ENCODE measurements at places on chromosomes 5 and 9. TPM values are rescaled to one million over a fixed set of nuclear protein-coding genes. Genes with fewer than 3 reads are reported as not detected.

The FXN gene
- total RNA-seq, result 19.1 TPM

The C1QTNF2 gene
- 0.47 TPM for total RNA-seq

The PCDHB14 gene
- total RNA-seq, result 0.70 TPM

The SOX30 gene
- total RNA-seq, result not detected

The TMEM174 gene
- not detected for total RNA-seq

The HTR4 gene
- total RNA-seq, result not detected

The MPDZ gene
- total RNA-seq, result 25.4 TPM

The CTNND2 gene
- 2.6 TPM for total RNA-seq

The PCDHGB2 gene
- total RNA-seq, result 0.77 TPM

The TBCA gene
- total RNA-seq, result 175 TPM

The NDUFB6 gene
- 38.2 TPM for total RNA-seq

The QRFP gene
- not detected for total RNA-seq

The PTGES gene
- 15.5 TPM for total RNA-seq

The CCL27 gene
- not detected for total RNA-seq

The CNTRL gene
- total RNA-seq, result 2.0 TPM

The SAPCD2 gene
- total RNA-seq, result 0.34 TPM

The LCP2 gene
- total RNA-seq, result not detected

The CDH6 gene
- 1.6 TPM for total RNA-seq

The BRINP1 gene
- 0.35 TPM for total RNA-seq

The ST6GALNAC4 gene
- 47.5 TPM for total RNA-seq

The IL3 gene
- total RNA-seq, result not detected

The PCDHGB4 gene
- total RNA-seq, result 12.8 TPM

The PITX1 gene
- total RNA-seq, result 0.17 TPM

The BTNL9 gene
- not detected for total RNA-seq

The SPARC gene
- 4,412 TPM for total RNA-seq

The SPATA31E1 gene
- not detected for total RNA-seq

The CCNG1 gene
- total RNA-seq, result 139 TPM

The RNF145 gene
- total RNA-seq, result 31.0 TPM

The FCN2 gene
- not detected for total RNA-seq

The SPATA31C1 gene
- not detected for total RNA-seq

The CDKN2A gene
- total RNA-seq, result 41.4 TPM

The PFN3 gene
- not detected for total RNA-seq

The IFNA13 gene
- not detected for total RNA-seq
